EH (cell line): ENCODE measurements at places on chromosomes 5 and 9.
A peak's percentile ranks its signal among the peaks of the same experiment; 100 is the strongest.

DNA sequence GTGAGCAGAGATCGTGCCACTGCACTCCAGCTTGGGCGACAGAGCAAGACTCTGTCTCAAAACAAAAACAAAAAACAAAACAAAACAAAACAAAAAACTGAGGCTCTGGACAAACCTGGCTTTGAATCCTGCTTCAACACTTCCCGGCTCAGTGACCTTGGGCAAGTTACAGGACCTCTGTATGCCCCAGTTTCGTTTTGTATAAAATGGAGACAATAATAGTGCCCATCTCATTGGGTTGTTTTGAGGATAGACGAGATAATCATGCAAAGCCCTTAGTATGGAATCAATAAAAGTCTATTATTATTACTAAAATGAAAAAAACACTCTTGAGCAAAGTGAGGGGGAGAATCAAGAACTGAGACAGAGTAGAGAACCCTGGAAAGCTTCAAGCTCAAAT is 184.9 kb downstream of the ATP10B start:
- no peak for DNase-seq

- DNase-seq: no peak
Observed at GRCh38 chr9:81083067-81083466, 606.3 kb downstream of the TLE1 start.

- DNase-seq: peak; percentile 7
Observed at GRCh38 chr9:21153336-21154017, 11.8 kb upstream of the IFNW1 start.

- peak; percentile 14 for DNase-seq
Observed at GRCh38 chr9:95296761-95297160, 20.7 kb downstream of the FANCC start.

DNA sequence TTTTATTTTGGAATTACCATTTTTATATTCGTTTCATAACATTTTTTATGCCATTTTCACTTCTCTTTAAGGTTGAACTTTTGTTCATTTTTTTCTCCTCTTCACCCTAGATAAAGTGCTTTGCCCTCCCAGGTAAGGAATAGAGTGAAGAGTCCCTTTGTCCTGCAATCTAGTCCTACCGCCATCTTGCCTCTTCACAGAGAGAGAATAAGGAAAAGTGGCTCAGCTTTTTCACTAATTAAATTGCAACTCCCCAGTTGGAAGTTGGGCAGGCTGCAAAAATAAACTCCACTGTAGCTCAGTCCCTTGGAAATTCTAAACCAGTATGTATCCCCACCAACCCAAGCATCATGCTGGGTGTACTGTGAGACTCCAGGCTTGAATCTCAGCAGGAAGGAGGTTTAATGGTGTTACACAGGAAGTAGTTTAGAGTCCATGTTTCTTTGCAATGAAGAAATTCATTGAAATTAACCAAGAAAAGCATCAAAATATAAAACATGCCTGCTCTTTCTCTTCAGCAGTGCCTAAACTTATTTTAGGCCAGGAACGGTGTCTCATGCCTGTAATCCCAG is 60.3 kb upstream of the PCSK1 start:
- peak; percentile 3 for DNase-seq

GRCh38 chr5:158814521-158814920 is 285.2 kb downstream of the EBF1 start:
- peak; percentile 32 for DNase-seq

DNA sequence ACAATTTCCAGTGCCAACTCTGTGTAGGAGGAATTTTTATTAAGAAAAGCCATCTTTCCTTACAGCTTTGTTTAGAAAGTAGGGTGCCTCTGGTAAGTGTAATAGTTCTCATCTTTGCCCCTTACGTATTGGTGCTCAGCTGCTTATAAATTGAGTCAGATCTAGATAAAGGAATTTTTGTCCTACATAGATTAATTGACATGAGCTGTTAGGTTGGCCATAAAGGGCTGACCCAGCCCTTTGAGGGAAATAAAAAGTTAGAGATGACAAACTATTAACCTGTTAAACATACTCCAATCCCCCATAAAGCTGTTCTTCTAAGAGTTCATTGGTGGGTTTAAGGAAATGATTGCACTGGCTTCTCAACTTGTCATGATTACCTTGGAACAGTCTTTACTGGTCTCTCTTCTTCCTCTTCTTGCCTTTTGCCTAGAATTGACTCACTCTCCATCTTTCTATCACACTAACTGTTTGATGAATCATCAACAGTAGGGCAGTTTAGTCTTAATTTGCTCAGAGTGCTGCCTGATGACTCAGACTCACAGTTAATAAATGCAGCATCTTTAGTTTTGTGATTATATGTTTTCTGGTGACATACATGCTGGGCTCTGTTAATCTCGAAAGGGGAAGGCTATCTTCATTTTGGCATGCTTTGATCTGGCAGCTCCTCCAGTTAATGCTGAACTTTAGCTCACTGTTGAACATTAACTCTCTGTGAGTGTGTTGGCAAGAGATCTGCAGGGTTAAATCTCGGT is 51.7 kb downstream of the ARHGAP26 start:
- peak; percentile 92 for DNase-seq

DNA sequence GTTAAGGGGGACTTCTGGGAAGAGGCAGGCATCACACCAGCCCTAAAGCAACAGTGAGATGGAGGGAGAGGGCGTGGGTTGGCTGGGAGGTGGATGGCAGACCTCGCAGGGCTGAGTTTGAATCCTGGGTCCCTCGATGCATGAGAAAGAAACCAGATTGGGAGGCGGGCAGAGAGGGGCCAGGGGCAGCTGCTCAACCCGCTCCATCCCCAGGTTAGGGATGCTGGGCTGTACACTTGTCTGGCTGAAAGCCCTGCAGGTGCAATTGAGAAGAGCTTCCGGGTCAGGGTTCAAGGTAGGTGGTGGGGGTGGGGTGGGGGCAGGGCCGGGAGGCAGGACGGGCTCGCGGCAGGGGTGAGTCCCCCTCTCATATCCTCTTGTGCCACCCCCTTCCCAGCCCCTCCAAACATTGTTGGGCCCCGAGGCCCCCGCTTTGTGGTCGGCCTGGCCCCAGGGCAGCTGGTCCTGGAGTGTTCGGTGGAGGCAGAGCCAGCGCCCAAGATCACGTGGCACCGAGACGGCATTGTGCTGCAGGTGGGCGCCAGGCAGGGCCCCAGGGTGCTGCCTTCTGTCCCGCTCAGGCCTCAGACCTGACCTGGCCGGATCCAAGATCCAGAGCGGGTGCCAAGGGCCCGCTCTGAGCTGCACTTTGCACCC is 49.8 kb upstream of the ASS1 start:
- DNase-seq: no peak
